Testis (tissue), 5 donors: ENCODE measurements at places on chromosomes 3 and 15. TPM values are rescaled to one million over a fixed set of nuclear protein-coding genes. Genes with fewer than 3 reads are reported as not detected.

- peak; percentile 85 for DNase-seq
These were observed 24.1 kb upstream of the MRPL3 start for GRCh38 chr3:131526801-131527347.

DNA sequence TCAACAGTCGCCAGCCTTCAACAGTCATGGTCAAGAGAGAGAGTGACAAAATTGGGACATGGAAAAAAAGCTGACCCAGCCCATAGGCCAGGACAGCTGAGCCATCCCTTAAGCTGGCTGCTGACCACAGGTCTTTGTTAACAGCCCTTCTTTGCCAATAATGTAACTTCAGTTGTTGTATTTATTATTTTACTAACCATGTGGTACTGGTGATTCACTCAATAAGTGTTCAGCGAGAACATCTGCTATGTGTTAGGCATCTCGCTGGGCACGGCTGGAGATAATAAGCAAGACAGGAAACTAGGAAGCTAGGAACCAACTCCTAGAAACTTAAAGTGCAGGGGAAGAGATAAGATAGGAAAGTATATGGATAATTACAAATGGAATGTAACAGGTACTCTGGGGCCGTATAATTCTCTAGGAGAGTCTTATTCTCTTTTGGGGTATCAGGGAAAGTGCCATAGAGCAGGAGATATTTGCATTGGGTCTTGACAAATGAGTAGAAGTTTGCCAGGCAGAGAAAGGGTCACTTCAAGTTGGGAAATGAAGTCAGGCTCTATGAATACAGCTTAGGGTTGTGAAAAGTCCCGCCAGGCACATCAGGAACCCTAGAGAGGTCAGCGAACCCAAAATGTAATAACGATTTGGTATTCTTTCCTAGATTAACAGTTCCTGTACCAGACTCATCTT is 84.0 kb upstream of the TRA2B start:
- DNase-seq = no peak

DNA sequence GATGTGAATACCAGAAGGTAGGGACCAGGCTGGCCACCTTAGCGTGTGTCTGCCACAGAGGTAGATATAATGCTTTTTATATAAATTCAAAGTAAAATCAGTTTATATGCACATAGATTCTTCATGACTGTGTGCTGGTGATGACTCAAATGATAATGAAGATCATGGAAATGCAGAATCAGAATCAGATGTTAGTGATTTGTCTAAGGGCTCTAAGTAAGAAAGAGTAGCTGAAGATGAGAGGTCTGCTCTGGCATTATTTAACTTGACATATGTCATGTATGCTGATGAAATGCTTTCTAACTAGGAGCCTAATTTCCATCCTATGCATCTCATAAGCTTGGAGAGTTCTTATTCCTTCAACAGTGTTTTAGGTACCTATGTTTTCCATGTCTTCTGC is 50.3 kb upstream of the DPH6 start:
- DNase-seq = no peak

- DNase-seq = no peak
These were observed 13.6 kb downstream of the MELTF start for GRCh38 chr3:197015790-197016736.

- no peak for DNase-seq
These were observed 47.7 kb downstream of the CCR3 start for GRCh38 chr3:46289966-46290365.

The MNS1 gene
- 29.8 TPM for total RNA-seq

GRCh38 chr3:61734749-61735686 is 173.6 kb downstream of the PTPRG start:
- no peak for DNase-seq

The SLC28A2 gene
- total RNA-seq = not detected

The SCAANT1 gene
- not detected for total RNA-seq

DNA sequence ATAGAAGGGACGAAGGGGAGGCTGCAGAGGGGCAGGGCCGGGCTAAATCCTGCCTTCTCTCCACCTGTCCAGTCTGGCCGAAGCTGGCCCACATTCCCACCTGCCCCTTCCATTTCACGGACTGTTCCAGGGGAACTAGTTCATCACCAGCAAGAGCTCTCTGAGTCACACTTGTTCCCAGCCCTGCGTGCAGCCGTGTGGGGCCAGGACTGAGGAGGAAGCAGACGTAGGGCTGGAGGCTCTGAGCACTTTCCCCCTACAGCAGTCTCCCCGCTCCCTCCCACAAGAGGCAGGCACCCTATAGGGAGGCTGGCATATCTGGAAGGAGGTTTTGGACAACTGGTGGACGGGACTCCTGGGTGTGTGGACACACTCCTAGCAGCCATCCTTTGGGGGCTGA is 3.0 kb downstream of the ITIH4 start:
- no peak for DNase-seq

The SLC22A14 gene
- 2.7 TPM for total RNA-seq

- no peak for DNase-seq
These were observed 320.3 kb downstream of the THSD4 start for GRCh38 chr15:71435552-71435951.

DNA sequence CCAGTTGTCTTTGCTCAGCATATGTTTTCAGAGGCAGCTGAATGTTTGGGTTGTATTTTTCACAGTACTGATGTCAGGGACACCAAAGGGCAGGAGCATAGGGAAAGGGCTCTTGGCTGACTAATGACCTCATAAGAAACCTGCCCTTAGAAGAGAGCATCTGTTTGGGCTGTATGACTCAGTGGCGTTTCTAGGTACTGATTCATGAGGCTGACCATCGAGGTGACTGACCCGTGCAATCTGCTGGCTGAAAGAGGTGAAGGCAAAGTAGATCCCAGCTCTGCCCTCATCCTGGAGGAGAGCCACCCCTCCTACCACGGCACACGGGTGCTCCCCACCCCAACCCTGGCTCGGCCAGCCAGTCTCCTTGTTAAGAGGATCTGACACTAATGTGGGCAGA is 8.3 kb downstream of the LMCD1 start:
- DNase-seq = no peak

DNA sequence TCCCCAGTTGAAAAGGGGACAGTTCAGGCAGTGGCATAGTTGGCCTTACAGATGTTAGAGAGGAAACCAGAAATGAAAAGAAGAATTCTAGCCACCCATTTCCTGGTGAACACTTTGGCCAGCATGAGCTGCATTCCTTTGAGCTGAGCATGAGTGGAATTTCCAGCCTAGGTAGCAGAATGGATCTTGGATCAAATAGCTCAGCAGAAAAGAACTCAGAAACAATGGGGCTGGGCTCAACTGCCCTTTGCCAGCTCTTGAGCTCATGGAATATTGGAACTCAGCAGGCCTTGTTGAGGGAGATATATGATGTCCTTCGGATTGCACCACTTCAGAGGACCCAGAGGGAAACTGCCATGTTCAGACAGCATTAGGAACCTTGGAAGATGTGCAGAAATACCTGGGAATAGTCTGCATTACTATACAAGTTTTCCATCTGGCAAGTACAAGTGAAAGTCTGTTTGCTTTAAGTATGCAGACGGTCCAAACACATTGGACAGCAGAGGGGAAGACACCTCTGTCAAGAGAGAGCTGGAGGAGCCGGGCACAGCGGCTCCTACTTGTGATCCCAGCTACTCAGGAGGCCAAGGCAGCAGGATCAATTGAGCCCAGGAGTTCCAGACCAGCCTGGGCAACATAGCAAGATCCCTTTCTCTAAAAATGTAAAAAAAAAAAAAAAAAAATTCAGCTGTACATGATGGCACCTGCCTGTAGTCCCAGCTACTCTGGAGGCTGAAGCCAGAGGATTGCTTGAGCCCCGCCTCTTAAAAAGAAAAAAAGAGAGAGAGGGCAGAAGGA is 3.1 kb upstream of the CDV3 start:
- DNase-seq = peak; percentile 10

DNA sequence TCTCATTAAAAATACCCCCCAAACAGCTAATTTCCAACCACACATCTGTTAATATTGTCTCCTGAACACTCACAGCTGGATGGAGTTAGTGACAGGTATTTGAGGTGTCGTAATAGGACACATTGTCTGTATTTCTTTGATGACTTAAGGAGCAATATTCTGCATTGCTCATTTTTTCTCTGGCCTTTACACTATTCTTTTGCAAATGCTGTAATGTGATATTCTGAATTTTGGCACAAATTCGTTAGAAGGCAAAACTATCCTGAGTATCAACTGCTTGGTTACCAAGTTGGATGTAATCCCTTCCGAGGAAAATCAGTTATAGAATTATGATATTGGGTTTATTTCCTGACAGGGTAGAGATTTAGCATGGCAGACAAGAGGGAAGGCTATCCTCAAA is 1030.2 kb downstream of the MCTP2 start:
- no peak for DNase-seq

DNA sequence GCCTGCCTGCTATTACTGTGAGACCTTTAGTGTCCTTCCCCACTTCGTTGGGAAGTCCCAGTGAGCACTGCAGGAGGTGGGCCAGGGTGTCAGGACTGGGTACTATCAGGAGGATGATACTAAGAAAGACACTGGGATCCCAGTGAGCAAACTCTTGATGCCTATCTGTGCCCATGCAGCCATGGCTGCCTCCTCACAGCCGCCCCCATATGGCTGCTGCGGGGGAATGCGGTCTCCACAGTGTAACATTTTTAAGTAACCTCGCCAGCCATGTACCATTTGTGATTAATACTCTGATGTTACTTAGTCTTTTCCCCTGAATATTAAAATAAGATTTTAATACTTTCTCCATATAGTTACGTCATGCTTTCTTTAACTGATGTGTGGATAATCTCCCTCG is 312.2 kb downstream of the RYR3 start:
- no peak for DNase-seq

The GPR156 gene
- total RNA-seq = 12.7 TPM

GRCh38 chr3:42080453-42080872 is 10.7 kb upstream of the TRAK1 start:
- no peak for DNase-seq

The RNF111 gene
- 26.8 TPM for total RNA-seq

- DNase-seq = no peak
These were observed 36.2 kb downstream of the HOMER2 start for GRCh38 chr15:82916161-82916952.

DNA sequence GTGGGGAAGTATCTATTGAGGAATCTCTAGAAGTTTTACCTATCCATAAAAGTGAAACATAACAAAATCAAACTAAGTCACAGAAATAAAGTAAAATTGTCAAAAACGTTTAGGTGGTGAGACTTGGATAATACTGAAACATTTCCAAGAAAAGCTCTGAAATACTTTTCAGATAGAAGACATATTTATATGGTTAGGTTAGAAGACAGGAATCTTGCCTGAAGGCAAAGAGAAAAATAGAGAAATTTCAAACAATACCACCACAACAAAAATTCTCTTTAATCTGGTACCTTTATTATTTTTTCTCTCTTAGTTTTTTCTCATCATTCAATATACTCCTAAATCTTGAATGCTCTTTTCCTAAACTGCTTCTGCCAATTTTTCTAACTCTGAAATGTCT is 222.7 kb upstream of the PLSCR5 start:
- no peak for DNase-seq

GRCh38 chr3:82496890-82497560 is 735.6 kb upstream of the GBE1 start:
- DNase-seq = peak; percentile 47

The DVL3 gene
- 86.8 TPM for total RNA-seq

- DNase-seq = no peak
These were observed 309.0 kb downstream of the ULK4 start for GRCh38 chr3:41652931-41653330.

The ZDHHC23 gene
- 38.7 TPM for total RNA-seq

GRCh38 chr3:15327941-15328340 is 4.4 kb downstream of the SH3BP5 start:
- DNase-seq = no peak

DNA sequence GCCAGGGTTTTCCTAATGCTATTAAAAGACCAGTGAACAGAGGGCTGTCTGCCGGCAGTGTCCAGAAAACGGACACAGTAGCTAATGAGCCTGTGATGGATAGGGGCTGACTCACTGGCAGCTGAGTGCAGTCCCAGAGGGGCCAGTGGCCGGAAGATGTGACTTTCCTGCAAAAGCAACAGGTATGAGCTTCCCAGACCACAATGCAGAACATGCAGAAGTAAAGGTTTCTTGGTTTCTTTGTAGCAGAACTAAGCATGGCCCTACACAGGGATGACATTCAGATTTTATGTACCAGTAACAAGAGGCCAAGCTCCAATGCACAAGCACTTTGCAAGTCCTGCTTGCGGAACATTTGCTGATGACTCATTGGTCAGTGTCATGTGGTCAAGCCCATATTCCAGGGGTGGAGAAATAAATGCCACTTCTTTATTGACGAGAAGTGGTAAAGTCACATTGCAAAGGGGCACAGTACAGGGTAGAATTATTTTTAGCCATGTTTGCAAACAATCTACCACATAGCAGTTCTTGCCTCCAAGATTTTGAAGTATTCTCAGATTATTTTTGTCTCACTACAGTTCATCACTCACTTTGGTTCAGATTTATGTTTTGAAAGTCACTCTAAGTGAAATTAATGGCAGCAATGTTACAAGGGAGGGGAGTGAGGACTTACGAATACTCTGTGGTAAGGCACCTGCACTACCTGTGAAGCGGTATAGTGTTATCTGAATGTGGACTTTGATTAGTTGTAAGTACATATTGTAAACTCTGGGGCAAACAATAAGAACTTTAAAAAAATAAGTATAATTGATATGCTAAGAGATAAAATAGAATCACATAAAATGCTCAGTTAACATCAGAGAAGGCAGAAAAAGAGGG is 263.3 kb downstream of the ABHD5 start:
- no peak for DNase-seq

DNA sequence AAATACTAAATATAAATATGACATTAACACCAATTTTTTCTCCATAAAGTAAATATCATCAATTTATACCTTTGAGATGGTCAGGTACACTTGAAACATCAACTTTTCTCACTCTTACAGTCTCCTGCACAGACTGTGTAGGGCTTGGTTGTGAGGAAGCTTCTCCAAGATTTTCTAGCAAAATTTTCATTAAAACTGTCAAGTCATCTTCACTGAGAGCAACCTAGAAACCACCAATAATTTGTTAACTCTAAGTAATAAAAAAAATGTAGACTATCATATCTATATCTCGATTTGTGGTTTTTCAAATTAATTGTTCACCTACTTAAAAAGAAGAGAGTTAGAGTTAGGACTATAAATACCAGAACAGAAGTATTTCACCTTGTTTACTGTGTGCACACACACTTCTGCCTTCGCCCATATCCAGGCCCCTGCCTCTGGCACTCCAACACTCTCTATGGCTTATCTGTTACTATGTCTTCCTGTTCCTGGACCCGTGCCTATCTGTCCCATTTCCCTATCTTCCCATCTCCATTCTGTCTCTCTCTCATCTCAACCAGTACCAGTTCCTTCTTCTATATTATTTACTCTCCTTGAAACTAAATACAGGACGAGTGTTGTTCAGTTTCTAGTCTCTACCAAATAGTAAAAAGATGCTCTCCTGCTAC is 123.6 kb downstream of the VPS13C start:
- no peak for DNase-seq

- DNase-seq = no peak
These were observed 32.9 kb downstream of the PLCH1 start for GRCh38 chr3:155712008-155712407.

DNA sequence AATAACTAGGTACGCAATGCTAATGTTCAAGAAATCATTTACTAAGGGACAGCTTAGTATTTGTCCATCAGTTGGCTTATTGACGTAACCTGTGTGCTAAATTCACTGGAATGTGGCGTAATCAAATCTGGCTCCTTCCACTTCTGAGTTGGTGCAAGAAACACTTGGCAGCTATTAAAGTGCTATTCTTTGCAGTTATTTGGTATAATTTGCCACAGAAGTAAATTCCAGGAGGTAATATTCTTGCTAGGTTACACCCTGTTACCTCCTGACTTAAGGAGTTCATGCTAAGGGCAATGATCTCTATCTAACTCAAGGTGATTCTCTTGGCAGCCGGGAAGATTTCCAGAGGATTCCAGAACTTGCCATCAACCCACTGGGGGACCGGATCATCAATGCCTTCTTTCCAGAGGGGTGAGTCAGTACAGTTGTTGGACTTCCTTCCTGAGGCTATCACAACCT is 25.5 kb downstream of the CHP1 start:
- DNase-seq = no peak

The GOLGA8S gene
- total RNA-seq = 9.2 TPM
